Upper lobe of right lung (tissue), 1 donor: ENCODE measurements at places on chromosomes 6 and 20. TPM values are rescaled to one million over a fixed set of nuclear protein-coding genes. Genes with fewer than 3 reads are reported as not detected.

The RCAN2 gene
- 11.7 TPM for total RNA-seq

The TREML2 gene
- 0.61 TPM for total RNA-seq

DNA sequence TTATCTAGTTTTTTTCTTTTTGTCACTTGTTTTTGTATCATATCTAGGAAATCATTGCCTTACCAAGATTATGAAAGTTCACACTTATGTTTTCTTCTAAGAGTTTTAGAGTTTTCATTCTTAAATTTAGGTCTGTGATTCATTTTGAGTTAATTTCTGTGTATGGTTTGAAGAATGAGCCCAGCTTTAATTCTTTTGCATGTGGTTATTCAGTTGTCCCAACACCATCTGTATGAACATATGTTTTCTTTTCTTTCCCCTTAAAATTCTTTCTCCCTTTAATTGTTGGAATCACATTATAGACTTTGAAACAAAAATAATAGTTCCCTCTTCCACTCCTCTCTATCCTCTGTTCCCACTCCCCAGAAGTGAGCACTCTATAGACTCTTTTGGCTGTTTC lies 85.4 kb downstream of the SLX4IP start:
- no peaks in the 10 kb centered on the region for H3K36me3 ChIP-seq
- DNase-seq, result no peak
- peaks cover 13% of the 10 kb centered on the region for H3K4me1 ChIP-seq
- no peak overlapping the region for H3K4me3 ChIP-seq
- H3K27ac ChIP-seq, result no peak overlapping the region

DNA sequence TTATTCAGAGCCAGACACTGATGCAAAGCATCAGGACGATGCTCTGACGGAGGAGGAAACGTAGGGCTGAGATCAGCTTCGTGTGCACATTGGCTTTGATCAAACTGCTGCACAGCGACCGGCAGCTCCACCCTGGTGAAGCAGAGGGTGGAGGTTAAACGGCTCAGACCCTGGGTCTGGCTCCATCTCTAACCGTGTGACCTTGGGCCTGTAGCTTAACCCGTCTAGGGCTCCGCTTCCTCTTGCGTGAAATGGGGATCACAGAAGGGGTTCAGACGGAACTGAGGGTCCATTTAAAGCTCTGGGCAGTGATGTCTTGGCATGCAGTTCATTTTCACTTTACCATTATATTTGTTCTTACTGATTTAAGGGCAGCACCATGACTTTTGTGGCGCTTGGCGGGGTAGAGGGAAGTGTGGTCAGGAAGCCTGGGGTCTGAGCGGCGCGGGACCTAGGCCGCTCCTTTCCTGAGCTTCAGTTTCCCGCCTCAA lies 644 bp downstream of the RBL1 start:
- H3K27ac ChIP-seq, result peak overlapping the region; percentile 85
- no peaks in the 10 kb centered on the region for H3K27me3 ChIP-seq
- H3K4me3 ChIP-seq, result peak overlapping the region; percentile 100
- peaks cover 8% of the 10 kb centered on the region for H3K4me1 ChIP-seq

The SLC2A10 gene
- total RNA-seq, result 17.7 TPM

GRCh38 chr6:131523988-131524673 lies 48.9 kb upstream of the ARG1 start:
- H3K36me3 ChIP-seq, result no peaks in the 10 kb centered on the region
- H3K27me3 ChIP-seq, result no peaks in the 10 kb centered on the region
- no peak for DNase-seq
- no peaks in the 10 kb centered on the region for H3K4me1 ChIP-seq
- no peak overlapping the region for H3K4me3 ChIP-seq

The IL17A gene
- not detected for total RNA-seq
